ENCODE measurements at places on chromosomes 13 and 19. TPM values are rescaled to one million over a fixed set of nuclear protein-coding genes. Genes with fewer than 3 reads are reported as not detected.

ZNF28 gene
- total RNA-seq = 21.6 TPM

GRCh38 chr19:6800991-6801484, 28.5 kb downstream of the VAV1 start:
- peak overlapping the region; percentile 78 for H3K27ac ChIP-seq
- H3K27me3 ChIP-seq = no peaks in the 10 kb centered on the region

DNA sequence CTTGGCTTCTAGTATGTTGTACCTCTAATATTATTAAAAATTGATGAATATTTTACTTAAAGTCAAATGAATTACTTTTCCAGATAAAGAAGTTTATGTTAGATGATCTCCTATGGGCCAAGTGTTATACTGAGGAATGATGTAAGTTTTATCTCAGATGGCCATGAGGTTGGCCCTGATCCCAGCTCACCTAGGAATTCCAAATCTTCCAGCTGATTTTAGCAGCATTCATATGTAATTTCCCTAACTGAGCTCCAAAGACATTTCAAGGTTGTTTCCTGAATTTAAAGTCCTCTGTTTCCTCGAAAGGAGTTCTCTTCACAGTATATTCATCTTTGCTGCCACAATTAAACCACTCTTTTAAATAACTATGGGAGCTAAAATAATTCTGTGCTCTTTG, 1670.4 kb upstream of the SPRY2 start:
- no peaks in the 10 kb centered on the region for H3K27me3 ChIP-seq
- H3K36me3 ChIP-seq = no peaks in the 10 kb centered on the region
- H3K27ac ChIP-seq = no peak overlapping the region

GRCh38 chr19:15874821-15875474, 22.9 kb downstream of the CYP4F2 start:
- no peak for DNase-seq
- H3K27ac ChIP-seq = no peak overlapping the region
- no peaks in the 10 kb centered on the region for H3K36me3 ChIP-seq
- H3K4me1 ChIP-seq = peaks cover 7% of the 10 kb centered on the region
- H3K4me3 ChIP-seq = no peak overlapping the region

DNA sequence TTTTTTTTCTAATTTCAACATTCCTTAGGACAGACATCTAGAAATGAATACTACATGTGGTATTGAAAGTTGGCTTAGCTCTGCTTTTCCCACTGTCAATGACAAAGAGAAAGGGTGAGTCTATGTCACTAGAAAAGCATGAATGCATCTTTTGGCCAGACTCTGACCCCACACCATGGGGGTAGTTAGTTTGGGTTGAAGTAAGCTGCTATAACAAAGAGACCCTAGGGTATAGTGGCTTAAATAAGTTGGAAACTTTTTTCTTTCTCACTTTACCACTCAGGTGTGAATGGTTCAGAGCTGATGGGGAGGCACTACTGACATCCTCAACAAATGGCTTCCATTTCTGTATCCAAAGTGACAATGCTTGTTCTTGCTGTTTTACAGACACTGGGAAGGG, 161.5 kb downstream of the DLEU7 start:
- no peaks in the 10 kb centered on the region for H3K36me3 ChIP-seq
- no peak overlapping the region for H3K27ac ChIP-seq
- no peaks in the 10 kb centered on the region for H3K4me1 ChIP-seq
- no peak for DNase-seq
- no peaks in the 10 kb centered on the region for H3K27me3 ChIP-seq

DNA sequence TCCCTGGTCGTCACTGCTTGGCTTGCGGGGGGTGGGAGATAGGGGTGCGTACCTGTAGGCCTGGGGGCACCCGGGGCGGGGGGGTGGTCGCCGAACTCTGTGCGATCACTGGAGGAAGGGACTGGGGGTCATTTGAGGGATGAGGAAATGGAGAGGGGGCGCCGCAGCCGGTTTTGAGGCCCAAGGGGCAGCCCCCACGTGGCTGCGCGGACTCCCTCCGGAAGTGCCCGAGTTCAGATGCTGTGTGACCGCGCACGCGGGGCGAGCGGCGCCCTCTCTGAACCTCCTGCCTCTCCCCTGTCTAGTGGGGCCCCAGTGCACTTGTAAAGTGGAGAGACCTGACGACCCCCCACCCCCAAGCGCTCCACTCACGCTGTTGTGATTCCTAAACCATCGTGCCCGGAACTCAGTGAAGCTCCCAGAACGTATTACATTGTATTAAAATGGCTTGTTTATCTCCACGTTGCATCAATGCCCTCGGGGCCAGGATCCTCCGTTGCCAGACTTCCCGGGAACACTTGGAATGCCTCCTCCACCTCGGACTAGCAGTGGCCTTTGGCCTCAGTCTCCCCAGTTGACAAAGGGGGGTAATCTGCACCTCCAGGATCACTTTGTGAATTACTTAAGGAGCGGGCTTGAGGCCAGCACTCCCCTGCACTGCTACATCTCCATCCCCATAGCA, 3.0 kb upstream of the NANOS3 start:
- no peak overlapping the region for H3K27ac ChIP-seq
- H3K36me3 ChIP-seq = no peaks in the 10 kb centered on the region
- H3K4me3 ChIP-seq = no peak overlapping the region
- H3K27me3 ChIP-seq = no peaks in the 10 kb centered on the region
